Fibroblast of villous mesenchyme (primary cell): ENCODE measurements at places on chromosomes 16 and 17. TPM values are rescaled to one million over a fixed set of nuclear protein-coding genes. Genes with fewer than 3 reads are reported as not detected.

Gene TBC1D28
- not detected in 2 replicates for total RNA-seq

Gene SERPINF2
- 0.43 TPM in 1 of 2 replicates, not detected in the other for total RNA-seq

Gene ASPA
- total RNA-seq = under 0.01 TPM in 2 replicates

Gene NLE1
- 13.8 and 16.1 TPM in 2 replicates for total RNA-seq

Gene MARVELD3
- under 0.01 TPM in 1 of 2 replicates, not detected in the other for total RNA-seq

Gene JPH3
- not detected in 2 replicates for total RNA-seq

Gene TMEM100
- total RNA-seq = under 0.01 and 1.3 TPM in 2 replicates

GRCh38 chr16:56038564-56039098 lies 152.7 kb upstream of the GNAO1 start:
- DNase-seq = no peak

- DNase-seq = no peak
These were observed 8.5 kb downstream of the SNN start for GRCh38 chr16:11676799-11677198.

DNA sequence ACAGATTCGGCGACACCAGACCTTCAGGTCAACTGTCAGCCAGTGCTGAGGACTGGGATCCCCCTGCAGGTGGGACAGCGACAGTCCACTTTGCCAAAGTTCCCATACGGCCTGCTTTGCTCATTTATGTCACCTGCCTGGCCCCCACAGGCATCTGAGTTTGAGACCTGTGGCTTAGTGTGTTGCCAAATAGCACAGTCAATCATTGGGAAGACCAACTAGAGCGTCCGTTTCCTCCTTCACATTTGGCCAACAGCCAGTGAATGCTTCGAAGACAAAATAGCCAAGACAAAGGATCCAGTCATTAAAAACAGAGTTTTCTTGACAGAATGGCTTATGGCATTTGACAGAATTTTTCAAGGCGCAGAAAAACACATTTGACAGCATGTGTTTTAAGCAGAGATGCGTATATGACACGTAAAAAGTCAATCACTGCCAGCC lies 113.8 kb downstream of the ABCC12 start:
- no peak for DNase-seq

DNA sequence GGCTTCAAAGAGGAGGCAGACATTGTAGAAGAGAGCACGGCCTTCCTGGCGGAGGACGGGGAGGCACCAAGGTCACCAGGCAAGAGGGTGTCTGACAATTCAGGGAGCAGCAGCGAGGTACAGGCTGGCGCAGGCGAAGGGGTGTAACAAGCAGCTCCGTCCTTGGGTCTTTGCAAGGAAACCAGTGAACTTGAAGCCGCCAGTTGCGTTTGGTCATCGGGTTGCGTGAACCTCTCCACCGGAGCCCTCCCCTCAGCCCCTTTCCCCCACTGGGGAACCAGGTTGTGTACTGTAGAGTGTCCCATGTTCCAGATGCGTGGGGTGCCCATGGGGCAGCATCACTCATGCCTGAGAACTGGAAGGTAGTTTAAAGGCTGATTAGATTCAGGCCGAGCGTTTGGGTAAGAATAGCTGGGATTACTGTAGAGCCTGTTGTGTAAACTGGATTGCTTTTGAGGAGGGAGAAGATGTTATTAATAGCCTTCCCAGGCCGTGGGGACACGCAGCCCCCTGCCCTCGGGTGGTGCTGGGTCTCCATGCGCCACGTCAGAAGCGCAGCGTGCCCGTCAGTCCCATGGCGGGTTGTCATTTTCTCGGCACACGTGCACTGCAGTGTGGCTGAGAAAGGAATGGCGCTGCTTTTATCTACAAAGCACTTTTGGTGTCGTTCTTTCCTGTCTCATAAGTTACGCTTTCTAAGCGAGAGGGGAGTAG lies 2.5 kb downstream of the MRPL12 start:
- no peak for DNase-seq

GRCh38 chr16:54462771-54463170 lies 176.2 kb upstream of the IRX3 start:
- no peak for DNase-seq

DNA sequence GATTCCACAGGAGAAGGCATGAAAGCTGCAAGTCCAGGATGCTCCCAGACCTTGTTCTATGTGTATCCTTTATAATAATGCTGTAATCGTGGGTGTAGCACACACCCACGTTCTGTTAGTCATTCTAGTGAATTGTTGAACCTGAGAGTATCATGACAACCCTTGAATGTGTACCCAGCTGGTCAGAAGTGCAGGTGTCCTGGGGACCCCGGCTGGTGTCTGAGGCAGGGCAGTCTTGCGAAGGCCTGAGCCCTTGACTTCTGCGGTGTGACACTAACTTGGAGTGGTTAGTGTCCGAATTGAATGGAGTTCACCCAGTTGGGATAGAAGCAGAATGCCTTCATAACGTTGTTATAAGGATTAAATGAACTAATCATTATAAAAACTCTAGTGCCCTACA lies 218.0 kb upstream of the TNRC6C start:
- no peak for DNase-seq
